ENCODE measurements at places on chromosomes 1 and 21.

GRCh38 chr21:25323356-25323949 is 283.8 kb downstream of the MRPL39 start:
- DNase-seq, result no peak

- no peak for DNase-seq
Measured at GRCh38 chr21:38721055-38721454, 84.7 kb upstream of the ETS2 start.

DNA sequence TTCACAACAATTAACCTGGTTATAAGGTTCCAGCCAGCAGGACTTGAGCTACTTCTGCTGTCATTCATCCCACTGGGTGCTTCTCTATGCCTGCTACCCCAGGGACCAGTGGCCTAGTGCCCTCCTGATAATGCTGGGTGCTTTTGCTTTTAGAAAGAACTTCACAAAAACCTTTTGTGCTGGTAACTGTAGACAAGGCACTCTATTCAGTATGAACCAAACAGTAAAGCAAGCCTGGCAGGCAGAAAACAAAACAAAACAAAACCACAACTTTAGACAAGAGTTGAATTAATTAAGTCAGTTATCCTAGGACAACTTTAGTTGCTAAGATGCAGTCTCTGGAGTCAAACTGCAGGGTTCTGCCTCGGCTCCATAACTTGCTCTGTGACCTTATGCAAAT is 61.9 kb upstream of the ADGRL2 start:
- DNase-seq, result no peak

GRCh38 chr1:94535095-94535494 is 6.5 kb downstream of the F3 start:
- no peak for DNase-seq

DNA sequence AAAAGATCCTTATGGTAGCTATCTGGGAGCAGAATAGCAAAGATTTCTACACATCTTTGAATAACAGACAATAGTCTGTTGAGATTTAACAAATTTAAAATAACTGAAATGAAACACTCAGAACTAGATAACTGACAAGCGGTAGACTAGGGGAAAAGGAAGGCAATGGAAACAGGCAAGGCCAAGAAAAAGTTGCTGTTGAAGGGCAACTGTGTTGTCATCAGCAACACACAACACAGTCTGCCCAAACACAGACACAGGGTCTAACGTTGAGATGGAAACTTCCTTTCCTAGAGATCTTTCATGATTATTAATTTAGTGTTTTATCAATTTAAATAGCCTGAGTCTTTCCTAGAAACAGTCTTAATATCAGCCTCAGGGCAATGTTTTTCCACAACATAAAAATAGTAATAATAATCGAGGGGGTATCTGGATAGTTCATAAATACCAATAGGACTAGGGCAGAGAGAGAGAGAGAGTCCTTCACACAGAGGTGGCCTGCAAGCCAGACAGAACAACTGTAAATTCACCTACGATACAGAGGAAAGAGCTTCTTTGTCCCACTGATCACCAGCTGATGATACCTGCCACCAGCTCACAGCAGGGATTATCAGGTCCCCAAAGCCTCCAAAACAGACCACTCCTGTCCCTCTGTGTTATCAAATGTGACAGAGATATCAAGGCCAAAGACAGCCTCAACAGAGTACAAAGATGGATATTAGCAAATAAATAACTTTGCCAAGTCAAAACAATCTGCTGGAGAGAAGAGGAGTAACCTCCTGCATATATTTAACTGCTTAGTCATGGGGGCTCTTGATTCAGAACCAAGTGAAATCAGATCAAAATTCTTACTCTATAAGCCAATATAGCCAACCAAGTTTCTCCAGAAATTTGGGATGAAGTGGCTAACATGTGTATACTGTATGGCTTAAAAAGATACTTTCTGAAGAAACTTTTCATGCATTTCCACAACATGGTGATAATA is 245.3 kb downstream of the SLC45A1 start:
- DNase-seq, result no peak

DNA sequence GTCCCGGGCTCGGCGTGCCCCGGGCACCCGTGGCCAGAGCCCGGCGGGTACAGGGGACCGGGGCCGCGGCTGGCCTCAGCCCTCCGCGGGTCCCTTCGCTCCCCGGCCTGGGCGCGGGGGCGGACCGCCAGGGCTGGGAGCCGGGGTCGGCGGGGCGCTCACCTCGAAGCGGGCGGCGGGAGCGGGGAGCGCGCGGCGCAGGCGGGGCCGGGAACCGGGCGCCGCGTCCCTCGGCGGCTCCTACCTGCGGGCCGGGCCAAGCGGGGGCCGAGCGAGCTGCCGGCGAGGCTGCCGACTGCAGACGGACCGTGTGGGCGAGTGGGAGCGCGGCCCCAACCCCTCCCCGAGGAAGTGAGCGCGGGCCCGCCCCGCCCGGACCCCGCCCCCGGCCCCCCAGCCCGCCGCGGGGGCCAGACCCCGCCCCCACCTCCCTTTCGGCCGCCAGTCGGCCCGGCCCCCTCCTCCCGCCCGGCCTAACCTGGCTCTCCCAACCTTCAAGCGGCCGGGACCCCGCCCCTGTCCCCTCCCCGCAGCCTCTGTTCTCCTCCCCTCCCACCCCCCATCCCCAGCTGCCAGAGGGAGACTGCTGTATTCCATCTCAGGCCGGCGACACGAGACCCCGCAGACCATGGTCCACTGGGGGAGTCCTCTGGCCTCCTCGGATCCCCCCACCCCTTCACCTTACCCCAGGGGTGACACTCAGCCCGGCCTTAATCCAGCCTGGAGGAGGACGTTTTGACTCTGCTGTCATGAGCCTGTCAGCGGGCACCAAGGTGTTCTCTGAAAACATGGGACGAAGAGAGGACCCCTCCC is at the start of gene FHL3:
FHL3 (minus strand) TSS at position 320 of the 813 bp plus-strand sequence. CDS start 6,102 bp downstream, outside the sequence.
- peak; percentile 64 for DNase-seq

DNA sequence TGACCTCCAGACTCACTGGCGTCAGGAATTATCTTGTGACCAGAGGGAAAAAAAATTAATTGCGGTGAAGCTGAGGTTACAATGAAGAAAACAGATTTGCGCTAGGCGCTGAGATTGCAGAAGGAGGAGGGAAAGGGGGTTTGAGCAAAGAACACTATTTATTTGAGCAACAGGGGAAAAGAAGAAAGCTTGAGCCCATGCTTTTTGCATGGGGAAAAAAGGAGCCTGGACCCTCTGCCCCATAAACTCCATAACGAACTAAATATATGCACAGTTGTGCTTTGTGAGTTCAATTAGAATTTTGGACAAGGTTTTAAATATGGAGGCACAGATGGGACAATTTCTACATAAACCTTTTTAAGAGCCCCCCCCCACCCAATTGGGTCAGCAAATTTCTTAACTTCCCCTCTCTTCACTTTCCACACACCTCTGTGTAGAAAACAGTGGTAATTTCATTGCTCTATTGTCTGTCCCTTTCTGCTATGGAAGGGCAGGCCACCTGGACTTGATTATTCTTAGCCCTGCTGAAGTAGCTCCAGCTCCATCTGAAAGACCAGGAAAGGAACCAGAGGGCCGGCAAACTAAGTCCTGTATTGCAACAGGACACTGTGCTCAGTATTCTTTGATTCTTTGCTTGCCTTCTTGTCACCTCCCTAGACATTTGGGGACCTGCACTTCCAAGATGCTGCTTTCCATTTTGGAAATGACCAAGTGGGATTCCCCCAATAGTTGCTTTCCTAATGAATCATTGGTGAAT is 862 bp upstream of the ID3 start:
- DNase-seq, result no peak

- no peak for DNase-seq
Measured at GRCh38 chr21:33155422-33155821, 74.3 kb upstream of the IFNAR2 start.

DNA sequence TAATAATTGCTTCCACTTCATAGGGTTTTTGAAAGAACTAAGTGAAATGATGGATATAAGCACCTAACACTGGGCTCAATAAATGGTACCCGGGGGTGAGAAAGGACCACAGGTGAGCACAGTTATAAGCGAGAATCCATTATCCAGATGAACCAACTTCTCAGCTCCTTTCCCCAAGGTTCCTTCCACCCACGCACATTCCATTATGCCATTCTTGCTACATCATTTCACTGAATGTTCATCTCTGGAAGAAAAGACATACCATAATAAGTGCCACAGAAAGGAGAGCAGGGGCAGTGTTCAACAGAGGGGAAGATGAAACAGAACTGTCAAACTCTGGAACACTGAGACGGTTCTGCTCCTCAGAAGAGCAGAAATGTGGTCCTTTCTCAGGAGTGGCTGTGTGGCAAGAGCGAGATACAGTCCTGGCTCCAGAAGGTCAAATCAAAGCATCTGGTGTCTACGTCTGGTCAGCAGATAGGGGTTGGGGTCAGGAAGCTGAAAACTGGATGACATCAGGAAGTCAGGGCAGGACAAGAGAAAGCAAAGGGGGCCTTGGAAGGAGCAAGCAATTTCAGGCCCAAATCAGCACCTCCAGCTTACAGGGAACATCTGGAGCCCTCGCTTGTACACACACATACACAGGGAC is 255.4 kb upstream of the TMEM51 start:
- DNase-seq, result no peak

DNA sequence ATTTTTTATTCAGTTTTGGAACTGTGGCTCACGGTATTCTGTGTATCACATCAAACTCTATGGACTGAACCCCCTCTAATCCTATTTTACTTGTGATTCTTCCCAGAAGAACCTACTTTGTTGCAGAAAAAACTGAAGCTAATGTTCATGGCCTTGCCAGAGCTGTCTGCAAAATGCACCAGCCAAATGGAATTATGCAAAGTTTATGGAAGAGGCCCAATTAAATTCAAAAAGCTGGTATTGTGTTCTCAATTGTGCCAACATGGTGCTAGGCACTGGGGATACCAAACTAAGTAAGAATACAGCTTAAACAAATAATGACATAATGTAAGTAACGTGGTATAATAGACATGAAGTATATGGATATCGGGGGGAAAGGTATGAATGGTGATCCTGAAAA is 273.8 kb upstream of the DUSP10 start:
- DNase-seq, result no peak

DNA sequence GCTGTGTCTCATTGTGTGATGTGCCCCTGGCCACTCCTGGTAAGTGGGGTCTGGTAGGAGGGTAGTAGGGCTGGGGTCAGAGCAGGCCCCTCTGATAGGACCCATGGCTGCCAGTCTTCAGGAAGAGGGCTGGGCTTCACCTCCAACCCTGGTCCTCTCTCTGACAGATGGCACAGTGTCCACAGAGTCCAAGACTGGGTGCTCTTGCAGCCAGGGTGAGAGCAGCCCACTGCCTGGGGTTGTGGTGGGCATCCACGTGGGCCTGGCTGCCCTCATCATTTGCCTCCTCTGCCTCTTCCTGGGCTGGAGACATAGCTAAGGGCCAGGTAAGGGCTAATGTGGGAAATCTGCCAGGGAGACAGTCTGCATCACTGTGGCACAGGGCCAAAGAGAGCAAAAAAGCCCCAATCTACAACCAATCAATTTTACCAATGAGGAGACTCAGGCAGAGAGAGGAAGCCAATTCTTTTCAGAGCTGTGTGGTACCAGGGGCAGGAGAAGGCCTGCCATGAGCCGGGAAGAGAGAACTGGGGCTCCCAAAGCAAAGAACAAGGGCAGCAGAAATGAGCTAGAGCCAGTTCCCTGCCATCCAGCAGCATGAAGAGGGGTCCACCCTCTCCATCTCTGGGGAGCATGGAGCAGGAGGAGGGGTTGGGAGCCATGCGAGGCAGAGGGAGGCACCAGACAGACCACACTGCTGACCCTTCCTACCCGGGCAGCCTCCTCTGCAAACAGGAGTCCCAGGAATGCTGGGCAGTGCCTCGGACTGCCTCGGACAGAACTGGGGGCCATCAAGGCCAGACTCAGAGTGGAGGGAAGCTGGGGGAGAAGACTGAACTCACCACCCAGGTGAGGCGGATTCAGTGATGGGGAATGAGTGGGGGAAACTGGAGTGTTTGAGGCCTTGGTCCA is 26.8 kb downstream of the SLC27A3 start:
- DNase-seq, result no peak

- DNase-seq, result no peak
Measured at GRCh38 chr1:41609166-41609883, 124.8 kb upstream of the EDN2 start.

- no peak for DNase-seq
Measured at GRCh38 chr1:245181158-245181517, 26.4 kb downstream of the KIF26B start.

GRCh38 chr1:1432951-1433803 is 2.3 kb upstream of the VWA1 start:
- DNase-seq, result peak; percentile 39

GRCh38 chr1:32703479-32704291 is 1.1 kb upstream of the SYNC start:
- DNase-seq, result no peak

- DNase-seq, result no peak
Measured at GRCh38 chr1:202565890-202566602, 144.2 kb downstream of the SYT2 start.

- no peak for DNase-seq
Measured at GRCh38 chr1:218863987-218864386, 309.7 kb upstream of the LYPLAL1 start.

DNA sequence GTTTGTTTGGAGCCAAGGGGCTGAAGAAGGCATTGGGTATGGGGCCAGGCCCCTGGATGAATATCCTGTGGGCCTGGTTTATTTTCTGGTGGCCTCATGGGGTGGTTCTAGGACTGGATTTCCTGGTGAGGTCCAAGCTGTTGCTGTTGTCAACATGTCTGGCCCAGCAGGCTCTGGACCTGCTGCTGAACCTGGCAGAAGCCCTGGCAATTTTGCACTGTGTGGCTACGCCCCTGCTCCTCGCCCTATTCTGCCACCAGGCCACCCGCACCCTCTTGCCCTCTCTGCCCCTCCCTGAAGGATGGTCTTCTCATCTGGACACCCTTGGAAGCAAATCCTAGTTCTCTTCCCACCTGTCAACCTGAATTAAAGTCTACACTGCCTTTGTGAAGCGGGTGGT is 1.4 kb downstream of the ACKR1 start:
- no peak for DNase-seq

- no peak for DNase-seq
Measured at GRCh38 chr1:171263901-171264300, 15.6 kb downstream of the FMO1 start.

- DNase-seq, result no peak
Measured at GRCh38 chr1:28159243-28159642, 17.2 kb downstream of the PTAFR start.
